ENCODE measurements at places on chromosomes 13 and 19.

- DNase-seq: no peak
Measured at GRCh38 chr13:80274643-80275042, 66.3 kb downstream of the SPRY2 start.

GRCh38 chr19:24086974-24087595 lies at the start of gene ZNF254:
ZNF254 (plus strand) TSS chr19:24087187; CDS start chr19:24087308, 121 bp downstream.
- DNase-seq: peak; percentile 89

DNA sequence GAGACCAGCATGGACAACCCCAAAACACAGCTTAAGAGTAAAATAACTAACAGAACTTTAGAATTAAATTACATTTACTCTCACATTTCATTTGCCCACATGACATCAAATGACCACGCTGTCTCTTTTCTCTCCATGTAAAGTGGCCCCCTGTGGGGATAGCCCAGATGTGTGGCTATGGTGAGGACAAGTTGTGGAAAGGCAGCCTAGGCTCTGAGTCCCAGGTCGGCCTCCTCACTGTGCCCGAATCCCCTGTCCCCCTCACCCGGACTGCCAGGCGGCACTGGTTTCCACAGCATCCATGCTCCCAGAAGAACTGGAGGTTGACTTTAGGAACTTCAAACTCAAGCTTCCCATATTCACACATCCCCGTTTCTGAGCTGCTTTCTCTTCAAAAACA lies 111.8 kb upstream of the UQCRFS1 start:
- DNase-seq: no peak

GRCh38 chr19:35140962-35141836 lies 1.9 kb upstream of the FXYD7 start:
- DNase-seq: peak; percentile 95

DNA sequence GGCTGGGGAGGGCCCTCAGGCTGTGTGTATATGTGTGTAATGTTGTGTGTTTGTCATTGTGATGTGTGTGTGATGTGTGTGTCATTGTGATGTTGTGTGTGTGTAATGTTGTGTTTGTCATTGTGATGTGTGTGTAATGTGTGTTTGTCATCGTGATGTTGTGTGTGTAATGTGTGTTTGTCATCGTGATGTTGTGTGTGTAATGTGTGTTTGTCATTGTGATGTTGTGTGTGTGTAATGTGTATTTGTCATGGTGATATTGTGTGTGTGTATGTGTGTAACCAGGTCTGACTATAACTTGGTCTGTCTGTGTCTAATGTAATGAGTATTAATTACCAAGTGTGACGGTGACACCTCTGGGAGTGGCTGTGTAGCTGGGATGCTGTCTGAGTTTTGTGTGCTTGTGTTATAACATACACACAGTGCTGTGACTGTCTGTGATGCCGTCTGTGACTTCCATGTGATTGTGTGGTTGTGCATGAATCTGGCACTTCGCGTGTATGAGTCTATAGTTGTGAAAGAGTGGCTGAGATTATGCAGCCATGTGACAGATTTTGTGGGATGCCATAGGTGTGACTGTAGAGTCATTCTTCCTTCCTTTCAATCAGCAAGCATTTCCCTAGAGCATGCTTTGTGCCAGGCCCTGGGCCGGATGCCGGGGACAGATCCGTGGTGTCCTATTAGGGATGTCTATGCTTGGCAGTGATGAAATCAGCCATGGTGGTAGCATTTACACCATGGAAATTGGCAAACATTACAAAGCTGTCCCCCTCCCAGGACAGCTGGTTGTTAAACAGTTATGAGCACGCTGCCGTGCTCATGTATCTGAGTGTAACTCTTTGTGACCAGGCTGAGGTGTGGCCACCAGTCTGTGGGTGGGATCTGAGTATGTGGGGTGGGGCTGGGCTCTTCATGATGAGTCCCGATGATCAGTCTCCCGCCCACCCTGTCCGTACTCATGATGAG lies 6.4 kb downstream of the TNFSF14 start:
- peak; percentile 55 for DNase-seq

GRCh38 chr19:5156231-5156986 lies 184.2 kb downstream of the PTPRS start:
- no peak for DNase-seq

GRCh38 chr13:111045170-111045569 lies 69.9 kb upstream of the ARHGEF7 start:
- no peak for DNase-seq

DNA sequence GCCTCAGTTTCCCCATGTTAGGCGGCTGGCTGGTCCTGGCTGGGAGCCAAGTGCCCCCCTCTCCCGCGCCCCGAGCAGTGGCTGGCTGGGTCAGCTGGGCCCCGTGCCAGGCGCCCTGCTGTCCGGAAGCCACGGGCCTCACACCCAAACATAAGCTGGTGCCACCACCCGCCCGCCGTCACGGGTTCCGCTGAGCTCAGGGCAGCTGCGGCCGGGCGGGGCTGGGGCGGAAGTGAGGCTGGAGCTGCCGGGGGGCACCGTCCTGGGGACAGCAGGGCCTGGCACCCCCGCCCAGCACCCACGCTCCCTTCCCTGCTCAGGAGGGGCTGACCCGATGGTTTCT lies 19.3 kb downstream of the HCN2 start:
- no peak for DNase-seq

- DNase-seq: no peak
Measured at GRCh38 chr13:60158321-60158801, 5.4 kb downstream of the DIAPH3 start.

DNA sequence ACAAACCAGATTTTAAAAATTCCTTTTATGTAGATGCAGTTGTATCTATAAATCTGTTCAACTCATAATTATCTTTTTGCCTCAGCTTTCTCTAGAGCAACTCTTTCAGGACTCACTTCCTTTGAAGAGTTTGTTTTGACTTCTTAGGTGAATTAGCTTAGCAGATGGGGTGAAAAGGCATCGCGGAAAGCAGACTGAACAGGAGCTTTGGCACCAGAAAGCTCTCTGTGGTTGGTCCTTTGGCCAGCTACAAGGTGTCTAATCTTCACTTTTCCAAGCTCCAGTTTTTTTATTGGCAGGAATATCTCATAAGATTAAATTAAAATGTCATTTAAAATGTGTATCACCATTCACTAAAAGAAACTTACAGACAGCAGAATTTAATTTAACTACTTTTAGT lies 60.6 kb upstream of the KLF12 start:
- DNase-seq: no peak

DNA sequence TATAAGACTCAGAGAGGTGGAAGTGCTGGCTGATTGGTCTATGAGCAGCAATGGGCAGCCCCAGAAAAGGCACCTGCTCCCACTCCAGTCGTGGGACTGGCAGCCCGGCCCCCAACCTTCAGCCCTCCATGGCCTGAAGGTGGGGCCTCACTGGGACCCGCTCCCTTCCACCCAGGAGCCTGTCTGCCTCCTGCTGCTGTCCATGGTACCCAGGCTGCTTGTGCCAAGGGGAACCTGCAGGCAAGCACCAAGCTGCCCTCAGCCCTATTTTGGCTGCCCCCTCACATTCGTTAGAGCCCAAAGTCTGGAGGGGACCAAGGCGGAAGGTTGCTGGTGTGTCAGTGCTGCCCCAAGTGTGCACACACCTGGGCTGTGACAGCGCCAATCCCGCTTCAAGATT lies 2304.9 kb downstream of the PCDH9 start:
- no peak for DNase-seq

Data from CD4-positive, alpha-beta T cell treated with Interleukin-1 beta for 1 hour (primary cell).